ENCODE measurements at places on chromosomes 5 and 9.

- no peak for DNase-seq
These were observed 2.8 kb upstream of the RICTOR start for GRCh38 chr5:39076757-39077728.

DNA sequence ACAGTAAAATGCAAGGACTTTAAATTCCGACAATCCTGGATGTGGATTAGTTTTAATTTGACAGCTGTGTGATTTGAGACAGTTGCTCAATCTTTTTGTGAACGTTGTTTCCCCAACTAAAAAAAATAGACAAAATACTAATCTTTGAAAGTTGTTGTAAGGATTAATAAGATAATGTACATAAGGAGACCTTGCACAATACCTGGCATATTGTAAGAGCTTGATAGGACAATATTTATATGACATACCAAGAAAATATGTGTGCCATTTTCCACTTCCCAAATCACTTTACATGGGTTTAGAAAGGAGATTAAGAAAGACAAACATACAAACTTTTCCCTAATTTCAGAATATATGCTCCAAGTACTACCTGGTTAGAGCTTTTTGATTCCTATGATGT lies 25.3 kb downstream of the ARRDC3 start:
- DNase-seq: no peak

GRCh38 chr9:94692601-94693000 lies 33.9 kb upstream of the AOPEP start:
- no peak for DNase-seq

DNA sequence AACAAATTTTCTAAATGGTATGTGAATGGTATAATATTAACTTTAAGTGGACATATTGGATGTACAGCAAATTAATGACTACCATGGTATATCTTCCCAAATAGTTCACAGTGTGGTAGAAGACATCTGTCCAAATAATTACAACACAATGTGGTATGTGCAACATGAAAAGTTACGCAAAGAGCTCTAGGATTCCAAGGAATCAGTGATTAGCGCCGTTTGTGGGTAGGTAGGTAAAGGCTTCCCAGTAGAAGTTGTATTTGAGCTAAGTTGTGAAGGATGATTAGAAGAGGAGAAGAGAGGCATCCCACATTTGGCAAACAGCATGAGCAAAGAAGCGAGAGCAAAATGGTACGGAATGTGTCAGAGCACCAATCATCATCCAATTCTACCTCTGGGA lies 14.3 kb upstream of the KLF9 start:
- no peak for DNase-seq

GRCh38 chr5:56494300-56494731 lies 261.2 kb upstream of the ANKRD55 start:
- DNase-seq: no peak

DNA sequence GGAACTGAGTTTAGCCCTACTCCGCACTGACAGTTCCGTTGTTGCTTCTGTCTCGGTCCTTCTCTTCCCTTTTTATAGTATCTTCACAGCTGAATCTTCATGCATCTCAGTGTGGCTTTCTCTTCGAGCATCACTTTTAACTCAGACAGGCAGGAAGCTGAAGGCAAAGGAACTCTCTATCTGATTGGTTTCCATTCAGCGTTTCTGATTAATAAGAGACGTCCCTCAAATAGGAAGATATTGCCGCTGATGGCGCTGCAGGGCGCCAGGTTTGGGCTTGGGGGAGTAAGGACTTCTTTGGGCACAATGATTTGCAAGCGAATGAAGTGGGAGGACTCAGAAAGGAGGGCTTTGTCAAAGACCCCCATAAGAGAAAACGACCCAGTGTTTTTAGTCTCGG lies at the start of gene CDH9:
CDH9 (minus strand) TSS at position 111 of the 400 bp plus-strand sequence. CDS start 50,253 bp downstream, outside the sequence.
- DNase-seq: no peak

Data from transverse colon (tissue), 4 donors.